Nephron progenitor cell (in vitro differentiated cells): ENCODE measurements at places on chromosomes 4 and X.
A peak's percentile ranks its signal among the peaks of the same experiment; 100 is the strongest.

DNA sequence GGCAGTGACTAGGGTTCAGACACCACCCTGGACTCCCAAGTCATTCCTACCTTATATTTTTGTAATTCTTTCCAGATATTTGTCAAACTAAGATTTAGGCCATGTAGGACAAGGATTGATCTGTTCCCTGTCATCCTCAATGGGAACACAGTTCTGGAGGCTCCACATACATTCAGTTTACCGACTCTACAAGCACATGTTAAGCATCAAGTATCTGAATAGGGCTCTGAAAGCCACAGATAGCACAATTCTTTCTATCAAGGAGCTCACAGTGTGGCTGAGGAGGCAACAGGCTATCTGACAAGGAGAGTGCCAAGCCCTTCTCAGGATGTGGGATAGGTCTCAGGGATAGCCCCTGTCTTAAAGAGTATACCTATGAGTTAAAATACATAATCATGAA, 37.0 kb upstream of the CXCL8 start:
- no peak for DNase-seq

DNA sequence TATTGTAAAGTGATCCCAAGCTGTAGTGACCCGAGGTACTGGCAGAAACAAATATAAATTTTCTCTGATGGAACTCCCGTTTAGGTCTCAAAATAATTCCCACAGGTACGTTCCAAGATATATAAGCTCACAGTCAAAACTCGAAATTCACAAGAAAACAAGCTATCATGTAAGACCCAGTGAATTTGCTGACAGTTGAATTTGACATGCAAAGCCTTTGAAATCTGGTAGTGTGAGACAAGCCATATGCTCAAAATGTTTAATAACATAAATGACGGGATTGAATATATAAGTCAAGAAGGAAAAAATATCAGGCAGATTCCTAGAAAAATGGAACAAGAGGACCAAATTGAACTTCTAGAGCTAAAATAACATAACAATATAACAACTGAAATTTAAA, 252.8 kb downstream of the TMA16 start:
- no peak for DNase-seq

DNA sequence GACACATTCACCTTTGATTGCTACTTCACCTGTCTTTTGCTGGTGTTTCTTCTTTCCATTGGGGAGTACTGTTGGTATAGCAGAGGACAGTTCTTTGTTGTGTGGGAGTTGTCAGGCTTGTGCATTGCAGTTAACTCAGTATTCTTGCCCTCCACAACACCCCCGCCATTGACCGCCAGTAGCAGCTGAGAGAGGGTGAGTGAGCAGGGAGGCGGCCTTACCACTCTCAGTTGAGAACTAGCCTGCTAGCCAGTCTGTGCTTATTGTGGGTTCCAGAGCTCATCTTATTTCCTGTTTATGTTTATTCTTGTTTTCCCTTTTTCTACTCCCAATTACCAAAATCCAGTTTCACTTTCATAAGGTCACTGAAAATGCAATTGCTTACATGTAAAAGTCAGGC, 52.2 kb downstream of the STIM2 start:
- no peak for DNase-seq

DNA sequence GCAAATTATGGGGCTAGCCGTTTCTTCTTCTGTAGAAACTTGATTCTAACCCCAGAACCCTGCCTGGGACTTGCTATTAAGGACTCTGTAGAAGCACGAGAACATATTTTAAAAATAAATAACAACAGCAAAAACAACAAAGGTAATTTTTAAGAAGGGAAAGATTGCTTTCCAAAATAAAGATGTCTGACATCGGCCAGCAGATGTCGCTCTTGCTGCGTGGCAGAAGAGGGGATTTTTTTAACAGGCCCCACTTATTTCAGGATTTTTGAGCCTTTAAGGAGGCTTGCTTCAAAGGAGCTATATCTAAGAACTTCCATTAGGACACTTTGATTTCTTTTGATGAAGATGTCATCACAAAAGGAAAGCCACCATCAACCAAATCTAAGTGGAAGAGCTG, 62.8 kb upstream of the EGFL6 start:
- DNase-seq: peak; percentile 53

DNA sequence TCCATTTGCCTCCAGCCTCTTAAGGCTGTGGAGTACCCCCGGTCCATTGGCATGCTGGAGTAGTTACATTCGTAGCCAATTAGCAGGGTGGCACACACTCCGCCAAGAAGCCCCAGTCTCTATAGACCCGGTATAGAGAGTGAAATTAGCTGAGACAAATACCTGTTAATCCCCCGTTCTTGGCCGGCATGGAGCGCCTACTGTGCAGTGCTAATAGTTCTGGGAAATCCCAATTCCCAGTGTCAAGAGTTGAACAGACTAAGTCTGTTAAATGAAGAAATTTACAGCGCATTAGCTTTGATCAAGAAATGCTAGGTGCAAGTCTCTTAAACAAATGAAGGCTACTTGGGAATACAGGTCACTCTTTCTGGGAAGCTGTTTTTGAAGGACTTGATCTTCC, 127.8 kb upstream of the ARX start:
- no peak for DNase-seq

DNA sequence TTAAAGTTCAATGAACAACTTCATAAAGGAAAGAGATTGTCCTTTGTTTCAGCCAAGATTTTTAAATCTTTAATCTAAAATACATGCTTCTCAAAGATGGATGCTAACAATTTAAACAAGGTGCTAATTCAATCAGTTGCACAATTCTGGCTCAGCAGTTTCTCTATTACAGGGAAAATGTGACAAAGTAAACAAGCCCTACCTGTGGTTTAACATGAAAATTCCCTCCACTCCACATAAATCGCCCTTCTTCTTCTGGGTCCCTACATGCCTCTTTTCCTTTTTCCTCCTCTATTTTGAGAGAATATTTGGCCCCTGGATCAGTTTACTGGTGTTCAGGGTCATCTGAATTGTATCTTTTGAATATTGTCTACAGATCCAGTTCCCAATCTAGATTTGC, 80.6 kb downstream of the FRYL start:
- DNase-seq: no peak

- no peak for DNase-seq
Measured at GRCh38 chr4:79983431-79983830, 89.6 kb downstream of the ANTXR2 start.

DNA sequence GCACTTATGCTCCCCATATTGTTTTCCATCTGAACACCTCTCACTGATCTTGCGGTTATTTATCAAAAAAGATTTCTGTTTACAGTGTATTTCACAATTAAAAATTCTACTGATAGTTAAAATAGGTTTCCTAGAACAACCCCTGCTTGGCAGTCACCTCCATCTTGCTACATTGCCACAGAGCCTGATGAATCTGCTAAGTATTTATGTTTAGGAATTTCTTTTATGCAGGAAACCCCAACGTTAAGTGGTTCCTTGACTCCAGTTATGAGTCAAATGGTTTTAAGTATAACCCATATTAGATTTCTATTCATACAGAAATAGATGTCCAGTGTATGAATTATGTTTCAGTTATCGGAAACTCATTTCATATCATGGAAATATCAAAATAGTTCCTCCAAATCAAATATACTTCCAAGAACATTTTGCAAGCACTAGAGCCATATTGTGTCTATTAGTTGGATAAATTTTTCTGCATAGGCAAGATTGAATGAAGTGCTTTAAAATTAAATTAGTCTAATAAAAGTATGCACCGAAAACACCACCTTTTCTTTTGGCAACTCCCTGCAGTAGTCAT, 20.6 kb downstream of the GALNT7 start:
- no peak for DNase-seq

GRCh38 chrX:137194164-137194563, 160.4 kb upstream of the GPR101 start:
- DNase-seq: peak; percentile 44

DNA sequence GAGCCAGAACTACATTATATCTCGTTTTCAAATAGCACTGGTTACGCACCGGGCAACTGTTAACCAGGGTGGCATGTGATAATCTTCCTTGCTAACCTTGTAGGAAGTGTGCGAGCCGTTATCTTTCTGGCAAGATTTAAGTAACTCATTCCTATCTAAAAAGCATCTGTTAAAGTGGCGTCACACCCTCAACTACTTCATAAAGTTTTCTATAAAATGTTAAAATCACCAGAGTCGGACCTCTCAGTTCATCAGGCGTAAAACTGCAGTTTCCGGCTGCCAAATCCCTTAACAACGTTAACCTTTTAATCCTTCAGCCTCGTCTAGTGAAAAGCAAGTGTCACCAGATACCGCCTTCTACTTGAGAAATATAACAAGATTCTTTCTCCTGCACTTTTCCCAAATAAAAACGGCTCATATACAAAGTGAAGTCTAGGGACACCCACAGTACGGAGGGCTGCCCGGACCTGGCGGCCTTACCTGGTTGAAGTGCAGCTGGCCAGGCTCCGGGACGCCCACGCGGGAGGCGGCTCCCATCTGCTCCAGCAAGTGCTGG, 1.2 kb downstream of the SLC39A8 start:
- DNase-seq: no peak

DNA sequence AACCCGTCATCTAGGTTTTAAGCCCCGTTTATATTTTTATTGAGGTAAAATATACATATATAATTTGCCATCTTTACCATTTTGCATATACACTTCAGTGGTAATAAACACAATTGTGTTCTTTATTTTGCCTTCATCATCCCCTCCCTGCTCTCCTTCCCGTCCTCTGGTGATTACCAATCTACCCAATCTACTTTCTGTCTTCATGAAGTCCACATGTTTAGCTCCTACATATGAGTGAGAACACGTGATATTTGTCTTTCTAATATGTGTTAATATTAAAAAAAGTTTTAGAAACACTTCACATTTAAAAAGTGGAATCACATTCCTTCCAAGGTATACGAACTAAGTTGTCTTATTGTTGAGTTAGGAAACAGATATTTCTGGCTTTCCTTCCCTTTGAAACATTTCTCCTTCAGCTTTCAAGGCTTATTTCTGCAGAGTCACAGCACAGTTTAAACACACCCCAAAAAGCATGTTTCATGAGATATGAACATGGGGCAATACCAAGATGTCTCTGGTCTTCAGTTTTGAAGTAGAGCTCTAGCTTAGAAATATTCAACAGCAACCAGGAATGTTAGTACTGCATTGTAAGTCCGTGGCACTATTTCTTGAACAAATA, 35.9 kb downstream of the GYPA start:
- no peak for DNase-seq

DNA sequence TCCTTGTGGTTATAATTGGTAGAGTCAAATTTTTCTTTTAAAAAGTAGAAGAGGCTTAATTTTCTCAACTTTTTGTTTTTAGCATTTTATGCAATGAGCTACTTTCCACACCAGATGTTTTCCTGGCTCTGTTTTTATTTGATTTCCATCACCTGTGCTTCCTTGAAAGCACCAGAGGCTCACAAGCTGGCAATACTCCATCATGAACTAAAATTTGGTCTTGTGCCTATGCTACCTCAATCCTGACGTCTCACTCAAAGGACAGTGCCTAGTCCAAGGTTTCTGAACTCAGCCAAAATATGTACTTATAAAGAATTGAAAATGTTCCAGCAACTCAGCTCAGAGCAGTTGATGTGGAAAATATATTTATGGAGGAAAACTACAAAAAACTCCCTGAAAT, 914.0 kb upstream of the PRKX start:
- no peak for DNase-seq

- DNase-seq: no peak
Measured at GRCh38 chr4:177339477-177340374, 30.1 kb downstream of the NEIL3 start.

DNA sequence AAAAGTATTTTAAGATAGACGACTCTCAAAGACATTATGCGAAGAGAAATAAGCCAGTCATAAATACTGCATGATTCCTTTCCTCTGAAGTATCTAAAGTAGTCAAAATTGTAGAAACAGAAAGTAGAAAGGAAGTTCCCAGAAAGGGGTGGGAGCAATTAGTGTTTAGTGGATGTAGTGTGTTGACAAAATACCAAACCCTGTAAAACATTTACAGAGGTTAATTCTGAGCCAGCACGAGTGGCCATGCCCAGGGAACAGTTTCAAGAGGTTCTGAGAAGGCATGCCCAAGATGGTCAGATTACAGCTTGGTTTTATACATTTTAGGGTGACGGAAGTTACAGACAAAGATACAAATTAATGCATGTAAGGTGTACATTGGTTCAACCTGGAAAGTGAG, 34.4 kb upstream of the SLC25A4 start:
- DNase-seq: no peak

DNA sequence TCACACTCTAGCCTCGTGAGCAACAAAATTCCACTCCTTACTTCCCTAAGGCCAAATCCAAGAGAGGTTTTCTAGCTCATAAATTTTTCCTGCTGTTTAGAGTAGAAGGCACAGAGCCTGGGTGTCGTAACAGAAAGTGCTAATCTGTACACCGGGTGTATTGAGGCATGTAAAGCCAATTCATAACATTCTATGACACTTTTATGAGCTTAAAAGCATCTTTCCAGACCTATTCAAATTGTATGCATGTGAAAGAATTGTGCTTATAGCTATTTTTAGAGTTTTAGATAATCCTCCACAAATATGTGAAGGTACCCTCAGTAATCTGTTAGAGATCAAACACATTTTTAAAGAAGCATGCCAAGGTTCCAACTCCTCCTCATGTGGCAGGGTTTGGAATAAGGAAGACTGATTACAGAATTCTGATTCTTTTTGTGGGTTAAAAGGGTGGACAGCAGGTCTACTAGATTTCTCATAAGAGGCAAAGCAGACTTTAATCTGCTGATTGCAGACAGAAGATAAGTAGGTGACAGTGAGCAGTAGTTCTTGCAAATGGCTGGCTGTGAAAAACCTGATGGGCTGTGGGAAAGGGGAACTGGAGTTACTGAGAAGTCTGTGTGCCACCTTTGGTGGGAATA, 25.5 kb upstream of the LRCH2 start:
- no peak for DNase-seq

GRCh38 chr4:28386776-28387175, 1526.1 kb downstream of the STIM2 start:
- DNase-seq: no peak

- no peak for DNase-seq
Measured at GRCh38 chr4:5730993-5731990, 20.3 kb downstream of the EVC start.

DNA sequence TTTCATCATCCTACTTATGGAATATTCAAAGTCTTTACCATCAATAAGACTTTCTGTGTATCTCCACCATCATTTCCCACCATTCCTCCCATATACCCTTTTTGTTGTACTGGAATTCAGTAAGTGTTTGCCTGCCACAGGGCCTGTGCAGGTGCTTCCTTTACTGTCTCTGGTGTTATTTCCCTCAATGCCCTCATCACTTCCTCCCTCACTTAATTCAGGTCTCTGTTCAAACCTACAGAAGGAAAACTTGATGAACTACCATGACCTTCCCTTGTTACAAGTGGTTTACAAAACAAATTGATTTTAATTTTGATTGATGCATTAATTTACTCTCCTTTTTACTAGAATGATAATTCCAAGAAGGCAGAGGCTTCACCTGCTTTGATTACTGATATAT, 159.5 kb upstream of the FAT4 start:
- DNase-seq: no peak
